Renal cortex interstitium (tissue), 15 donors: ENCODE measurements at places on chromosomes 4 and X.

DNA sequence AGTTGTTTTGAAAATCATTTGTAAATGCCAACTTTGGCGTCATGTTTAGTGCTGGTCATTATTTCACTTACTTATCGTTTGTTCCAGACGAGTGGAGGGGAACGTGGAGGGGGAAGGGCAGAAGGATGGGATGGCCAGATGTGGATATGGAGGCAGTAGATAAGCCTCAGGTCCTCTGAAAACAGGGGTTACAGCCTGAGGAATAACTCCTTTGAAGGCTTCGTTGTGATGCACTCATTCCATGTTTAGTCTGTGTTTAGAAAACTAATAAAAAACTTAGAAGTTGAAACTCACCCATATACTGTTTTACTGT, 1.1 kb downstream of the MOB1B start:
- peak; percentile 38 for DNase-seq

DNA sequence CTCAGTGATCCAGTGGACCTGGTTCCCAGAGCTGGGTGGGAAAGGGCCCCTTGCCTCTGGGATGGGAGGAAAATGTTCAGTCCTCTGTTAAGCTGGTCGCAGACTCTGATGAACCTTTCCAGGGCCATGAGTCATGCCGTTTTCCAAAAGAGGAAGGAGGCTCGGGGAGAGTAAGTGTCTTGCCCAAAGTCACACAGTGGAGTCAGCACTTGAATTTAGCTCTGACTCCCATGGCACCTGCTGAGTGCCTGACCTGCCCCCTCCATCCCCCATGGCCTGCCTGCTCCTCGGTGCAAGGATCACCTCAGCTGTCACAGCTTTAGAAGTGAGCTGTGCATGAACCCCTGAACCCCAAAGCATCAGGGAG, 14.0 kb upstream of the KIAA0232 start:
- no peak for DNase-seq

DNA sequence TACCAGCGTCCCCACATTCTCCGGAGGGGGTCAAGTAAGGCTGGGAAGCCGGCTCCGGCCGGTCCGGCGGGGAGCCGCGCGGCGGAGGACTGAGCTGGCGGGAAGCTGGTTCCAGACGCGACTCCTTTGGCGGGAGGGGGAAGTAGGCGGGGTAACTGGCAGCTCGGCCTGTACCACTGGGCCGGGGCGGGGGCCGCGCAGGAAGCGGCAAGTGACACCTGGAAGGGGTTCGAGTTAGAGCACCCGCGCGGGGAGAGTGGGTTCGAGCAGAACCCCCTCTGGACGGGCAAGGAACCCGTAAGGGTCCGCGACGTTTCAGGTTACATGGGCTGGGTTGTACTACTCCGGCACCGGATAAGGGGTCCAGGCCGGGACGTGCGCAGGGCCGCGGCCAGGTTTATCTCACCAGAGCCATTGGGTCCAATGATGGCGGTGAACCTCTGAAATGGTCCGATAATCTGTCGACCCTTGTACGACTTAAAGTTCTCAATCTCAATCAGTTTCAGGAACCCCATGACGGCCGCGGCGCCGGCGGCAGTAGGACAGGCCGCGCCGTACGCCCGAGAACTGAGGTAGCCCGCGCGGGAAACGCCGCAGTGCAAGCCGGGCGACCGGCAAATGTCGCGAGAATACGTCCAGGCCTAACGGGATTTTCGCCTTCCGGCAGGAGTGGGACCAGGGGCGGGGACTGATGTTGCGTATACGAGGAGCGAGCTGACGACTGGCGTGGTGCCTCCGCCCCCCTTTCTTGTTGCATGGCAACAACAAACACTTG, at the start of gene SMC1A:
Gene SMC1A (minus strand): TSS at position 569 of the 775 bp plus-strand sequence. CDS start 54 bp downstream, at position 515.
- DNase-seq = peak; percentile 79

DNA sequence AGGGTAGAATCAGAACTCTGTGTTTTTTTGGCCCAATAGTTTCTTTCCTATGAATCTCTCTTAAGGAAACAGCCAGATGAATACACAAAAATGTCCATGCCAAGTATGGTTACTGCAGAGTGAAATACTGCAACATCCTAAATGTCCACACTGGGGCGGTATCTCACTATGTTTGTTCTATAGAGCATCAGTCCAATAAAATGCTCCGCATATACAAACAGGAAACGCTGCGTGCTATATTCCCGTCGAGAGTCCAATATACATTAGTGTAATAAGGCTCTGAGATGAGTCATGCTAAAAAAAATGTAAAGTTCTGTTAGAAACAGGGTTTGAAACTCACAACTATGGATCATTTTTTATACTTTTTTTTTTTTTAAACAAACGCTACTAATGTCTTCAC, 72.9 kb upstream of the ENOX2 start:
- peak; percentile 7 for DNase-seq

DNA sequence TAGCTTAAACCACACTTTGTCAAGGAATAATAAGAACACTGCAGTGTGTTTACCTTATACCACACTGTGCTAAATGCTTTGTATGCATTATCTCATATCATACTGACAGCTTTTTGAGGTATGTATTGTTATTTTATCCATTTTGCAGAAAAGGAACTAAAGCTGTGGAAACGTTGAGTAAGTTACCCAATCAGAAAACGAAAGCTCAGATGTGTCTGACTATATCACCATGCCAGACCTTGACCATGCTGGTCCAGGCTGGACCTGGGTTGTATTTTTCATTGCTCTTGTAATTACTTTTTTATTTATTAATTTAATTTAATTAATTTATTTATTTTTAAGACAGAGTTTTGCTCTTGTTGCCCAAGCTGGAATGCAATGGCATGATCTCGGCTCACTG, 2.1 kb downstream of the HSD17B11 start:
- no peak for DNase-seq

- no peak for DNase-seq
Observed at GRCh38 chr4:43716721-43717395, 731.8 kb downstream of the KCTD8 start.

GRCh38 chr4:161919442-161920220, 244.2 kb downstream of the FSTL5 start:
- DNase-seq = no peak

GRCh38 chrX:139475432-139475831, 55.1 kb upstream of the F9 start:
- no peak for DNase-seq

DNA sequence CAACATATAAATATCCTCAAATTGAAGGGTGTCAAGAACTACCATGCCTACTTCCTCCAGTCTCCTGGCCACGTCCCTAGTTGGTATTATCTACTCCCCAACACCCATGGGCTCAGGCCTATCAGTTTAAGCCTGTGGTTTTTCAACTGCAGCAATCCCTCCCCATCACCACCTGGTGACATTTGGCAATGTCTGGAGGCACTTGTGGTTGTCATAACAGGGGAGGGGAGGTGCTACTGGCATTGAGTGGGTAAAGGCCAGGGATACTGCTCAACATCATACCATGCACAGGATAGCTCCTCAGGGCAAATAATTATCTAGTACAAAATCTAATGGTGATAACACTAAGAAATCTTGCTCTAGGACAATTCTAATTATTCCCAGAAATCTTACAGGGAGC, 95.3 kb downstream of the COMMD8 start:
- DNase-seq = no peak

GRCh38 chrX:107272431-107272921, 66.1 kb downstream of the DNAAF6 start:
- DNase-seq = no peak
